ENCODE measurements at places on chromosomes 1 and 21.

DNA sequence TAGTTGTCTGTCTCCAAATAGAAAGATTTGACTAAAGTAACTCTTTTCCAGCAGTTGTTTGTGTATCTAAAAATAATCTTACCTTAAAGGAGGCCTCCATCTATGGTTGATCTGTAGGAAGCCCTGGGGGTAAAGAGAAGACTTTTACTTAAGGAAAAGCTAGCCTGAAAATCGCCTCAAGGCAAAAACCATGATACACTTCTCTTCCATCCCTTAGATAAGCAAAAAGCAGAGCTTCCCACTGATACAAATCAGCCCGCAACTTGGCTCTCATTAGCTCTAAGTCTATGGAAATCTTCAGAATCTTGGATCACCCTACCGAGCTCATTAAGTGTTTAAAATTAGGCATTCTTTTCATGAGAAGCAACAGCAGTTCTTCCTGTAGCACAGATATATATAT lies 576.9 kb upstream of the PTBP2 start:
- no peak for DNase-seq

GRCh38 chr1:84000954-84001495 lies 2.1 kb upstream of the TTLL7 start:
- DNase-seq: no peak

DNA sequence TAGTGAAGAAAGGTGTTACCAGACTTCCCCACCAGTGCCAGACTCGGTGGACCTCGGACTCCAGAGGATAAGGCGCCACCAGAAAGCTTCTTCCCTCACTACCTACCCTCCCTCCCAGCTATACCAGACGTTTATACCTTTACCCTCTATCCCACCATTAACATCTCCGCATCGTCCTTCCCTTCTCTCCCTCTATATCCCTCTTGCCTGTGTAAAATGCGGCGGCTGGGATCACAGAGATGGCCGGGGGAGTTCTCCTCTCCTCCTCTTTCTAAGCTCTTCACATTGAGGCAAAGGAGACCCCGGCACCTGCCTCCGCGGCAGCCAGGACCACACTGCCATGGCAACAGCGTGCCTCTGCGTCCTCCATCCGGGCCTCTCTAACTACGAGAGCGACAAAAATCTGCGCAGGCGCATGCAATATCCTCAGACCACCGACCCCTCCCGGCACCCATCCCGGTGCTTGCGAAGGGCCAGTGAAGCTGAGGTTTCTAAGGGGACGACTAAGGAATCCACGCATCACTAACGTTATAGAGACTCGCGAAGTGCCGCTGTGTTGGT lies at the start of gene CCDC181:
Gene CCDC181 (minus strand): TSS at position 394 of the 561 bp plus-strand sequence. CDS start 2,547 bp downstream, outside the sequence.
- peak; percentile 58 for DNase-seq

GRCh38 chr1:87338566-87338965 lies 9.9 kb downstream of the LMO4 start:
- DNase-seq: no peak

GRCh38 chr1:155410931-155411330 lies 90.2 kb downstream of the RUSC1 start:
- DNase-seq: no peak

DNA sequence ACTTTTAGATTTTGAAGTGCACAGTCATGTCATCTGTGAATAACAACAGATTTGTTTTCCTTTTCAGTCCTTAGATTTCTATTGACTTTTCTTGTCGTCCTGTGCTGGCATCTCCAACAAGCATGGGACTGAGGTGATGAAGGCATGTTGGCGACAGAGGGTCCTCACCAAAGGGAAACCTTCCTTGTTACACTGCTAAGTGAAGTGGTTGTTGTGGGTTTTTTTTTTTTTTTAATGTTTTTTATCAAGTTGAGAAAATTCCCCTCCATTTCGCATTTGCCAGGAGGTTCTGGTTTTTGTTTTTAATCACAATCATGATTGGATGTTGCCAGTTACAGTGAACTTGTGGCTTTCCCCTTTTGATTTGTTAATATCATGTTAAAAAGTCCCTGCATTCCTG lies 24.0 kb downstream of the AGPAT3 start:
- no peak for DNase-seq

GRCh38 chr1:115543247-115543646 lies 98.5 kb upstream of the VANGL1 start:
- DNase-seq: no peak

DNA sequence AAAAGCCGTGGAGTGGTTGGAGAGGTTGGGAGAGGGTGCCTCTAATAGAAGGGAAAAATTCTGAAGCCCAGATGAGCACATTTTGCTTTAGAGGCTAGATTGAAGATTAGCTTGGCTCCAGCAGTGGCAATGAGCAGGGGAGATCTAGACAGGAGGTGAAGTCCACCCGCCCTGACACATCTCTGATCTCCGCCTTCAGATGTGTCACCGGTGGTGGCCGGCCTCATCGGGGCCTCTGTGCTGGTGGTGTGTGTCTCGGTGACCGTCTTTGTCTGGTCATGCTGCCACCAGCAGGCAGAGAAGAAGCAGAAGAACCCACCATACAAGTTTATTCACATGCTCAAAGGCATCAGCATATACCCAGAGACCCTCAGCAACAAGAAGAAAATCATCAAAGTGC lies 8.4 kb downstream of the SYT11 start:
- no peak for DNase-seq

DNA sequence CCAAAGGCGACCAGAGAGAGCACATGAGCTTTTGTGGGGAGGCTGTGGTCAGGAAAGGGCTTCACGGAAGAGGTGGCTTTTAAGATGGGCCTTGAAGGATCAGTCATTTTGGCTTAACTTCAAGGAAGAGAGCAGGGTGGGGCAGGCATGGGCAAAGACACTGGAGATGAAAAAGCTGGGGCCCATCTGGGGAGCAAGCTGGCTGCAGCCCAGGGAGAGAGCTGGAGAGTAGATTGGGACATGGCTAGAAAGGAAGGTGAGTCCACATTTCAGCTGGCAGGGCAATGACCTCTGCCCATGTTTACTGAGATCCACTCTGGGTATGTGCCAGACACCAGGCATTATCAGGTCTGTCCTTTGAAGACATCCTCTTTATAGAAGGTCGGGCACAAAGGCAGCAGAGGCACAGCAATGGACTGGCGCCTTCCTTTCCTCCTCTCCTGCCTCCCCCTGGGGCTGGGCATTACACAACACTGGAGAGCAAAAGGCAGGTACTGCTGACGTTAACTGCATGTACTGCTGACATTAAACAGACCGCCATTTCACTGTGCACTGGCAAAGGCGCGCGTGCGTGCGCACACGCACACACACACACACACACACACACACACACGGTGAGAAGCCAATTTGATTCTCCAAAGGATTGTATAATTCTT lies 2.2 kb upstream of the UBXN10 start:
- DNase-seq: no peak

- no peak for DNase-seq
These were observed 88.8 kb upstream of the SLFNL1 start for GRCh38 chr1:41110286-41110685.

DNA sequence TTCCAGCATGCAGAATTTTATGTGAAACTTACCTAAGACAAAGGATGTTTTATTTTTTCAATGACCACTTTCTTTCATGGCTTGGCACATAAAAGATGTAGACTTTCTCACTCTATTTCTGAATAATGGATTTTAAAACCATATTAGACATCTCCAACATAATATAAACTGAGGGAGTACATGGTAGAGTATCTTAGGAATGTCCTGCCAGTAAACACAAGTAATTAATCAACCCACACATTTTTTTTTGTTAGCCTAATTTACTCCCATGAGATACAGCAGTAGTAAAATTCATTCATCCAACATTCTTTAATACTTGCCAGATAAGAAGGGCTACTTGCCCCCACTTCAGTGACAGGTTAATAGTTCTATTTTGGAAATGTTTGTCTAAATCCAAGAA lies 235.4 kb upstream of the ADAMTS5 start:
- DNase-seq: no peak

GRCh38 chr1:233245191-233245765 lies 50.2 kb downstream of the PCNX2 start:
- DNase-seq: no peak

GRCh38 chr1:54239035-54239383 lies 39.0 kb downstream of the MRPL37 start:
- DNase-seq: no peak
